Urinary bladder (tissue), 4 donors: ENCODE measurements at places on chromosomes 4 and X. TPM values are rescaled to one million over a fixed set of nuclear protein-coding genes. Genes with fewer than 3 reads are reported as not detected.

The SPARCL1 gene
- 1,320 TPM for polyA plus RNA-seq

DNA sequence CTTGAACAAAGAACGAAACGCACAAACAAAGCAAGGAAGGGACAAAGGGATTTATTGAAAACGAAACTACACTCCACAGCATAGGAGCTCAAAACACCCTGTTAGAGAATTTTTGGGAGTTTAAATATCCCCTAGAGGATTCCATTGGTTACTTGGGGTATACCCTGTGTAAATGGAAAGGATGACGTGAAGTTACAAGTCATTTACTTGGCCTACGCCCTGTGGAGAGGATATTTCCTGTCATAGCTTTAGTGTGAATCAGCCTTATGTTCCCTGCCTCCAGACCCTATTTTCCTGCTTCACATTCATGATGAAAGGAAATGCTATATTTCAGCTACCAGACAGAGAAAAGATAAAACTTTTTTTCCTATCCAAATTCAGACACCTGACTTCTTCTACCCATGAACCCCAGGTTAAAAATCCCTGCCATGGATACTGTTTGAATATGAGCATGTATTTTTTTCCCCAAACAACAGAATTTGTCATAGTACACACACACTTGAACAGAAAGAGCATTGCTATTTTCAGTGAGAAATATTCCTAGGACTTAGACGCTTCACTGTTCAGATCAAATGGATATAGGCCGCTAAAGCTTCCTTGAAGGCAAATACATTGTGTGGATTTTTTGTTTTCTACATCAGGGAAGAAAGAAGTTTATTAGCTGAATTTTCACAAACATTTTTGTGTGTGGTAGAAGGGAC, 20.4 kb downstream of the PIN4 start:
- DNase-seq: no peak

DNA sequence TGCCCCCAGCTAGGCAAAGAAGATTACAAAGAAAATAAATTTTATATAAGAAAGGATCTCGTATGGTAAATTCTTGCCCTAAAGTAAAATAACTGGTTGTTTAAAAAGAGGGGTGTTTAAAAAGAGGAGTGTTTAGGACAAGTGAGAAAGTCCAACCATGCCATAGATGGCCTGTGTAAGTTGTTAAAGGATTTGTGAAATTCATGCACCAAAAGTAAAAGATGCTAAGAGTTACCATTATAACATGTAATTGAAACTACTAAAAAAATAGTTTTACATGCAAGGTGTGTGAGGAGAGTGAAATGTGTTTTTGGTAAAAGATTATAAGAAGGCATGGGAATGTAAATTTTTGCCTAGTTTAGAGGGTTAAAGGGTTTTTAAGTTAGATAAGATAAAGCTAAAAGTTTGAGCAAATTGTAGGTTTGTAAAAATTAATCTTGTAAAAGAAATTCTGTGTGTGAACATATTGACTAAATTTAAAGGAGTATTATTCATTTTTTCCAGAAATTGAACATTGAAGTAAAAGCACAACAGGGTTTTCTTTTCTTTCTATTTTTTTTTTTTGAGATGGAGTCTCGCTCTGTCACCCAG, 20.1 kb downstream of the HTT-AS start:
- DNase-seq: no peak

DNA sequence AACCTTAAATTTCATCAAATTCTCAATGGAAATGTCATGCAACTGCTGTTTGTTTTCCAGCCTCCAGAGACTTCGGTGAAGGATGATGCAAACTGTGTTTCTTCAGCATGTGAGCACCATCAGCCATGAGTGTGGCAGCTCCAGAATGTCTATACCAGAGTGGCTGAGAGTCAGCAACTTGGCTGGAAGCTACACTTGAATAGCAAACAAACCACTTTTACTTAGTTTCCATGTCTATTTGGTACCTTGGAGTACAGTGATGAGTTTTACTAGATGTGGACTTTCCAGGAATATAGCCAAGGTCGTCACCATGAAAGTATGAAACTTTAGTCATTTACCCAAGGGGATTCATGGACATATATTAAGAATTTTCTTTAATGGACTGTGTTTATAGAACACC, 4.3 kb upstream of the IL21 start:
- DNase-seq: no peak

- no peak for DNase-seq
Observed at GRCh38 chr4:141132709-141133145, 542 bp downstream of the RNF150 start.
